ENCODE measurements at places on chromosomes 2 and 18. TPM values are rescaled to one million over a fixed set of nuclear protein-coding genes. Genes with fewer than 3 reads are reported as not detected.

Gene REG3G
- total RNA-seq: not detected

- no peaks in the 10 kb centered on the region for H3K36me3 ChIP-seq
- H3K27ac ChIP-seq: no peak overlapping the region
- no peaks in the 10 kb centered on the region for H3K27me3 ChIP-seq
- peak; percentile 14 for DNase-seq
- no peak overlapping the region for H3K4me3 ChIP-seq
Measured at GRCh38 chr2:72278046-72278445, 130.4 kb upstream of the CYP26B1 start.

- no peaks in the 10 kb centered on the region for H3K4me1 ChIP-seq
- H3K27me3 ChIP-seq: no peaks in the 10 kb centered on the region
- no peaks in the 10 kb centered on the region for H3K36me3 ChIP-seq
- no peak overlapping the region for H3K4me3 ChIP-seq
Measured at GRCh38 chr18:65822826-65823225, 72.0 kb downstream of the CDH7 start.

DNA sequence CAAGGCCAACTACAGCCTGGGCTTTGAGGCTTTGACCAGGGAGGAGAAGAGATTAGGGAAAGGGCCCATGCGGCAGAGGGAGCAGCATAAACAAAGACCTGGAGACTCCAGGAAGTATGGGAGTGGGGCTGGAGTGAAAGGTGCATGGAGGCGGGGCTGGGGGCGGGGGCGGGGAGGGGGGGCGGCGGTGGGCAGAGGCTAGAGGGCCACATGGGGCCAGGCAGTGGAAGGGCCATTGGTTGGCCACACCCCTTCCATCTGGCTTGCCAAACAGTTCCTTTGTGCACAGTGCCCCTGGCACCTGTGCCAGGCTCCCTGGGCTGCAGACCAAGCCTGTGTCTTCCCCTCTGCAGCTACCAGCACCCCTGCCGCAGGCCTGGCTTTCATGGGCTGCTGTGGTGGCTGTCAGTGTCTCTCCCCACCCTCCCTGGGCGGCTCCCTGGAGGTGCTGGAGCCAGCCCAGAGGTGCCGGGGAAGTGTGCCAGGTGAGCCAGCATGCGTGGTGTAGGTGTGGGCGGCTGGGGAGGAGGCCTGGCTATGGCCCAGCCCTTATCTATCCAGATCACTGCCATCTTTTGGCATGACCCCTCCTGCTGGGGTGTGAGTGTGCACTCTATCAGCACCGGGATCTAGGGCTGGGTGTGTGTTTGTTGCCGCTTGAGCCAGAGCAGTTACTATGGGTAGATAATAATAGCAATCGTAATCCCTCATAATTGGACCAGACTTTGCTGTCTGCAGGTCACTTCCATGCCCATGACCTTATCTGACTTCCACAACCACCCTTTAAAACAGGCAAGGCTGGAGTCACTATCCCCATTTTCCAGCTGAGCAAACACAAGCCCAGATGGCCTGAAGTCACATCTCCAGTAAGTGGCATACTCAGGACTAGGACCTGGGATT lies 30.5 kb downstream of the DNMT3A start:
- H3K27me3 ChIP-seq: no peaks in the 10 kb centered on the region
- no peak overlapping the region for H3K27ac ChIP-seq
- peaks cover 15% of the 10 kb centered on the region for H3K4me1 ChIP-seq
- H3K36me3 ChIP-seq: no peaks in the 10 kb centered on the region

Gene TEX44
- not detected for total RNA-seq

- no peaks in the 10 kb centered on the region for H3K4me1 ChIP-seq
- no peak overlapping the region for H3K27ac ChIP-seq
- no peaks in the 10 kb centered on the region for H3K27me3 ChIP-seq
- DNase-seq: peak; percentile 8
- H3K4me3 ChIP-seq: no peak overlapping the region
Measured at GRCh38 chr2:234025891-234026401, 24.6 kb upstream of the SPP2 start.

Gene SNED1
- 3.5 TPM for total RNA-seq

Gene SMIM21
- total RNA-seq: not detected

DNA sequence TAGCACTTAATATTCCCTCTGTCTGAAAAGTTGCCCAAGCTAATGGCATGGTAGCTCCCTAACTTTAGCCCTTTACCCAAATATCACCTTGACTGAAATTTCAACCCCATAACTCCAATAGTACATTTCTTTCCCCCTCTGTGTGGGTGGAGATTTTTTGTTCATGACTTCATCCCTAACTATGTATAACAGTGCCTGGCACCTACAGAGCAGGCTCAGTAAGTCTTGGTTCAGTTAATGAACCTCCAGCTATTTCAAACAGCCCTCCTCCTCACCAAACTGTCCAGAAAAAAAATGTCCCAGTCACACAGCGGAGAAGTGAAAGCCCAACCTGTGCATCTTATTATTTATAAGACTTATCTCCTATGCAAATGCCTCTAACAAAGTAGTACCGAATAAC lies 18.6 kb downstream of the BUB1 start:
- no peak overlapping the region for H3K4me3 ChIP-seq
- H3K27ac ChIP-seq: peak overlapping the region; percentile 88
- DNase-seq: peak; percentile 19

GRCh38 chr2:216202626-216203250 lies 93.6 kb downstream of the XRCC5 start:
- H3K36me3 ChIP-seq: no peaks in the 10 kb centered on the region
- H3K27ac ChIP-seq: peak overlapping the region; percentile 64
- DNase-seq: peak; percentile 44
- no peak overlapping the region for H3K4me3 ChIP-seq
- no peaks in the 10 kb centered on the region for H3K27me3 ChIP-seq
- no peaks in the 10 kb centered on the region for H3K4me1 ChIP-seq

Gene LYPD6B
- total RNA-seq: 13.3 TPM

Gene FLACC1
- 0.80 TPM for total RNA-seq

- H3K27me3 ChIP-seq: no peaks in the 10 kb centered on the region
- DNase-seq: no peak
- no peak overlapping the region for H3K27ac ChIP-seq
- H3K36me3 ChIP-seq: no peaks in the 10 kb centered on the region
- no peak overlapping the region for H3K4me3 ChIP-seq
Measured at GRCh38 chr18:10247021-10247741, 207.3 kb upstream of the APCDD1 start.

Gene HRH4
- not detected for total RNA-seq

- no peak overlapping the region for H3K27ac ChIP-seq
- no peaks in the 10 kb centered on the region for H3K27me3 ChIP-seq
- no peak overlapping the region for H3K4me3 ChIP-seq
- no peaks in the 10 kb centered on the region for H3K36me3 ChIP-seq
Measured at GRCh38 chr2:49931241-49931640, 776.9 kb upstream of the FSHR start.

GRCh38 chr18:59219672-59220163 lies at the start of gene GRP:
TSS of gene GRP (plus strand) at chr18:59220158. CDS start at chr18:59220266, 108 bp downstream.
- no peak within 1 kb of the TSS for H3K4me3 ChIP-seq
- no peaks in the 10 kb centered on the region for H3K36me3 ChIP-seq
- DNase-seq: no peak
- peaks cover 91% of the 10 kb centered on the region for H3K27me3 ChIP-seq

Gene DYNAP
- total RNA-seq: not detected

DNA sequence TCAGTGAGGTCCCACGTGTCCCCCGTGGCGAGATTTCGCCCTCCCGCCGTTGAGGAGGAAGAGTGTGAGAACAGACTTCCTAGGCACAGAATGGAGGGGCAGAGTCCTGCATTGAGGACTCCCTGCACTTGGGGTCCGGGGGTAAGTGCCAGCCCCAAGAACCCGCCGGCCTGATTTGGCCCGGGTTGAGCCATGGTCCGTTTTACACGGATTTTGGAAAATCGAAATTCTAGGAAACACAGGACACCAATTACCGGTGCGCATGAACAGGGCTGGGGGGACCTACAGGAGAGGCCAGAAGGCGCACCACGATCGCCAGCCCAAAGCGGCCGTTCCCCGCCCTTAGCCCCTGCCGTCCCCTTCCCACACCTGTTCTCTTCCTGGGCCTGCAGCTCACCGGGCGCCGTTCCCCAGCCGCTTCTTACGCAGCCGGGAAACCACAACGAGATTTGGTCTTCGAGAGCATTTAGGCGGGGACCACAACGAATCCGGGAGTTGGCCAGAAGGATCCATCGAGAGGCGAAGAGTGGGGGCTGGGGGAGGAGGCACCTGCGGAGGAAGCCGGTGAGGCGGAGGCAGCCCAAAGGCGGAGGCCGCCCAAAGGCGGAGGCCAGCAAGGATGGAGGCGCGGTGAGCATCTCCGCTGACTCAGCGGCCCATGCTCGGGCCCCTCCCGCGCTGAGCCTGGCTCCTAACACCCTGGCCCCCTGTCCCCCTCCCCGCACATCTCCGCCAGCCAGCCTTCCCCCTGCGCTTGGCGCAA lies 464 bp upstream of the TLX2 start:
- peaks cover 6% of the 10 kb centered on the region for H3K4me1 ChIP-seq
- no peak overlapping the region for H3K4me3 ChIP-seq
- DNase-seq: no peak
- no peaks in the 10 kb centered on the region for H3K36me3 ChIP-seq
- no peak overlapping the region for H3K27ac ChIP-seq
- peaks cover 92% of the 10 kb centered on the region for H3K27me3 ChIP-seq
